Right renal cortex interstitium (tissue), 3 donors: ENCODE measurements at places on chromosomes 13 and 19.

GRCh38 chr13:77190349-77190958 is 136.4 kb downstream of the MYCBP2 start:
- DNase-seq: no peak

DNA sequence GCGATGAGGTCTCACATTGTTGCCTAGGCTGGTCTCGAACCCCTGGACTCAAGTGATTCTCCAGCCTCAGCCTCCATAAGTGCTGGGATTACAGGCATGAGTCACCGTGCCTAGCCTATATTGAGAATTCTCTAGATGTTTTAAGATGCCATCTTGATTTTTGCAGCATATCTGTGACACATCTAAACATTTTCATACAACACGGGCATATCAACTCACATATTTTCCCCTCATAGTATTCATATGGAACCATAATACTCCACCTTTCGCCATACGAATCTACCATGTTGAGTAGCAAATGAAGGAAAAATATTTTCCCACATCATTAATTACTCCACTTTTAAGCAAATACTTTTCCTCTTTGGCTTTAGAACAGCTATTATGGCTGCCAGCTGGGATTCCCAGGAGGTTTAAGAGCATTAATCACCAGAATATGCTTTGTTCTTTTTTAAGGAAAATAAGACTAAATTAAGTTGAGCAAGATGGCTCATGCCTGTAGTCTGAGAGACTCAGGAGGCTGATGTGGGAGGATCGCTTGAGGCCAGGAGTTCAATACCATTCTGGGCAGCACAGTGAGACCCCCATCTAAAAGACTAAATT is 56.9 kb upstream of the GTF2F2 start:
- DNase-seq: no peak

DNA sequence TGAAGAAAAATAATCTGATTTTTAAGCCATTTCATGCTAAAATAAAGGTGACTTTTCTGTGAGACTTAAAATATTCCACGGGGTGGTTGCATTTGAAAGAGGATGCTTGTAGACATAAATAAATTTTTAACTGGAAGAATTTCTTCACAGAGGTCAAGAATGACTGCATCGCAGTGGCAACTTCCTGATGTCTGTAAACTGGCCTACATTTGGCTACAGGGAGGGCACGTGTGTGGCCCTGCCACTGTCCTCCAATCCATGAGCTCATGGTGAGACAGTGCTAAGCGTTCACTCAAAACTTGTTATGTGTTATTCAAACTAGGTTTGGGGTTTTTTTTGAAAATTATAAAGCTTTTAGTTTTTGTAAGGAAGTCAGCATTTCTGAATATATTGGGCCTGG is 1089.3 kb downstream of the EFNB2 start:
- DNase-seq: no peak

DNA sequence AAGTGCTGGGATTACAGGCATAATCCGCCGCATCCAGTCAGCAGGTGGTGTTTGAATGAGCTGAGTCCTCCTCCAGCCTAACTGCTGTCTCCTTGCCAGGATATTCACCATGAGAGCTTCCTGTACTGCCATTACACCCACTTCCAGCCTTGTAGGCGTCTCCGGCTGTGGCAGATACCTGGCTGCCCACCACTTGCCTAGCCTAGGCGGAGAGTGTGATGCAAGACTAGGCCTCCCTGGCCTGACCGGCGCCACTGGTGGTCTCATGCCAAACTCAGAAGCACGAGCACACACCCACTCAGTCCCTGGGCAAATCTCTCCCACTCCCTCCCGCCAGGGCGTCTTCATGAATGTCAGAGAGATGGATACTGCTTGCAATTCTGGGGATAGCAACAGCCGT is 16.6 kb downstream of the IL12RB1 start:
- no peak for DNase-seq

GRCh38 chr13:84951128-84951527 is 848.1 kb downstream of the SLITRK6 start:
- no peak for DNase-seq

GRCh38 chr19:46376241-46377153 is 29.6 kb downstream of the PPP5C start:
- DNase-seq: no peak

GRCh38 chr19:58581227-58582141 is 8.3 kb upstream of the MZF1 start:
- no peak for DNase-seq

- no peak for DNase-seq
Observed at GRCh38 chr13:48728876-48729275, 75.1 kb downstream of the CYSLTR2 start.

DNA sequence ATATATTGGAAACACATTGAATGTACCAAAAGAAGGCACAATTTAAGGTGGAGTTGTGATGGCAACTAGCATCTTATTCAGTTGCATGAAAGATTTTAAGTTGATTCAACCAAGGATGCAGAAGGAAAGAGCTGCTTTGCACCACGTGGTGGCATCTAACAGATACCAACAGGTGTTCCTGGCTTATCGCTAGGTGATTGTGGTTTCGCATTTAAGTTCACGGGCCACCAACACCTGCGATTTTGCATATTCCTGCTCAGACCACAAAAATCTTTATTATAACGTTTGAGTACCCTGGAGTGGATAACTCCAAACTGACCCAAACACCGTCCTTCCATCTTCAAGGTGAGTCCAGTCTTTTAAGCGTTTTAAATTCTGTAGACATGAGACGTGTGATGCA is 45.3 kb downstream of the RGCC start:
- DNase-seq: no peak

GRCh38 chr13:102466610-102467190 is 64.9 kb upstream of the FGF14 start:
- no peak for DNase-seq

- DNase-seq: no peak
Observed at GRCh38 chr19:47186446-47187334, 44.3 kb downstream of the BBC3 start.

- DNase-seq: no peak
Observed at GRCh38 chr13:112639521-112639920, 50.3 kb upstream of the ATP11A start.

GRCh38 chr13:27403203-27403678 is 21.2 kb upstream of the GTF3A start:
- no peak for DNase-seq

DNA sequence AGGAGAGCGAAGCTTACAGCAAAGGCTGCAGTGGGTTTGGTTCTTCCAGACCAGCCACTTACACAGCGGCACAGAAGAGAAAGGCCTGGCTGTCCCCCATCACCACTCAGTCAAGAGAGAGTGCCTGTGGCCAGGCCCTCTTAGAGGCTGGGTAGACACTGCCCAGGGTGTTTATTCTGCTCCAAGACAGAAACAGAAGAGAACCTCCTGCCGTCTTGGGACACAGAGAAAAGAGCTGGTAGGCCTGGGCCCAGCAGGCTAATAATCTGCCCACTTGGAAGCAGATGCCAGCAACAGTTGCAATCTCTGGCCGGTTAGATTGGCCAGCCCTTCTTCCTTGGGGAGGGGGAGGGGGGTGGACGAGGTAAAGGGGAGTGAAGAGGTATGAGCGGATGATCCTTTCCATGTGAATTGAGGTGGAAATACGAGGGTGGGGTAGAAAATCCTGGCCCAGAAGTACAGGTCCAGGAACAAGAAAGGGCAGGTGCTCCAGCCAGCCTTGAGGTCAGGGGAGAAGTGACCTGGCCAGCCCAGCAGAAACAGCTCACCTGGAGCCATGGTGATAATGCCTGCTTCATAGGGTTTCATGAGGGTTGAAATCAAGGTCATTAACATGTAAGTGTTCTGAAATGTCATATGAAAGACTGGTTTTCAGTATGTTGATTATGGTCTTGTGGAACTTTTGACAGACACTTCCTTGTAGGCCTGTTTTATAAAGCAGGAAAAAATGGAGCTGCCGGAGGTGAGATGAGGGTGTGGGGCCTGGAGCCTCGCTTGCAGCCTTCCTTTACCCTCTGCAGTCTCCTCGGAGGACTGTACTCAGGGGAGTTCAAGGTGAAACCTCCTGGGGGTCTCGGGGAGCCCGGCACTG is 116.9 kb downstream of the SIPA1L3 start:
- no peak for DNase-seq

GRCh38 chr13:100128373-100128772 is 39.5 kb downstream of the PCCA start:
- DNase-seq: no peak

DNA sequence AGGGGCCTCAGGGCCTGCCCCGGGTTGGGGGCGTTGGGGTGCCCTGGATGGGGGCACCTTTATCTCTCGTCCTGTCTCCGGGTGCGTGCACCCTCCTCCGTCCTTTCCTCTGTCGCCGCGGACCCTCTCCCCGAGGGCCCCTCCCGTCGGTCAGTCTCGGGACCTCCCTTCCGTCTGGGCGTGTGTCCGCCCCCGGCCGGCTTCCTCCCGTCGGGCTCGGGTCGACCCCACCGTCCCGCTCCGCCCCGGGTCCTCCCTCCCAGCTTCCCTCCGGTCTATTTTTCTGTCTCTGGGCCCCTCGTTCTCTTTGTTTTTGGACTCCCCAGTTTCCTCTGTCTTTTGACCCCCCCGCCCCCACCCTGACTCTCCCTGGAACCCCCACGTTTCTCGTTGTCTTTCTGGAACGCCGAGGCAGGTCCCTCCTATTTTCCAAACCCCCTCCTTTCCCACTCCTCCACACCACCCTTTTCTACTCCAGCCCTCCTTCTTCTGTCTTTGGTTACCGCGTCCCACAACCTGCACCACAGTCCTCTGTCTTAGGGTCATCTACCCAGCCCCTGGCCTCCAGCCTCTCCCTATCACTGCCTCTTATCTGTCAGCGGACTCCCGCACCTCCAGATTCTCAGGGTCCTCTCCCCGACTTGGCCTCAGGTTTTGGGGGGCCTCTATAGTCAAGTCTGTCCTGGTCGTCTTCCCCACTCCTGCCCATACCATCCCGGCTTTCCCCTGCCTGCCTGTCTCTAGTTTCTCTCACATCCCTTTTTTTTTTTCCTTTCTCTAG is 757 bp downstream of the EGLN2 start:
- no peak for DNase-seq

GRCh38 chr19:38355728-38356725 is 18.3 kb upstream of the PSMD8 start:
- DNase-seq: no peak

DNA sequence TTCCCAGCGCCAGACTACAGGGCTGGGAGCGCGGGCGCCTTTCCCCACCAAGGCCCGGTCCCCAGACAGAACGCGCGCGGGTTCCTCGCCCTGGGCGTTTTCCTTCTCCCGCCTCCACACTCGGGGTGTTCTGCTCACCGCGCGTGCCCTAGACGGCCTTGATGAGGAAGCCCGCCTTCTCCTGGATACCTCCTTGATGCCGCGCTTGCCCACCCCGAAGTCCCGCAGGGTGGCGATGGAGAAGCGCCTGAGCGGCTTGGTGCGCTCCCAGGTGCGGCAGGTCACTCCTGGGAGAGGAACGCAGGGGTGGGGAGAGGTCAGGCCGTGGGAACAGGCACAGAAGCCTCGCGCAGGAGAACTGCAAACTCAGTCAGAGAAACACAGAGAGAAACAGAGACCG is 34.8 kb downstream of the CYP2B6 start:
- DNase-seq: no peak

- DNase-seq: no peak
Observed at GRCh38 chr13:79722885-79723445, 242.0 kb downstream of the NDFIP2 start.

DNA sequence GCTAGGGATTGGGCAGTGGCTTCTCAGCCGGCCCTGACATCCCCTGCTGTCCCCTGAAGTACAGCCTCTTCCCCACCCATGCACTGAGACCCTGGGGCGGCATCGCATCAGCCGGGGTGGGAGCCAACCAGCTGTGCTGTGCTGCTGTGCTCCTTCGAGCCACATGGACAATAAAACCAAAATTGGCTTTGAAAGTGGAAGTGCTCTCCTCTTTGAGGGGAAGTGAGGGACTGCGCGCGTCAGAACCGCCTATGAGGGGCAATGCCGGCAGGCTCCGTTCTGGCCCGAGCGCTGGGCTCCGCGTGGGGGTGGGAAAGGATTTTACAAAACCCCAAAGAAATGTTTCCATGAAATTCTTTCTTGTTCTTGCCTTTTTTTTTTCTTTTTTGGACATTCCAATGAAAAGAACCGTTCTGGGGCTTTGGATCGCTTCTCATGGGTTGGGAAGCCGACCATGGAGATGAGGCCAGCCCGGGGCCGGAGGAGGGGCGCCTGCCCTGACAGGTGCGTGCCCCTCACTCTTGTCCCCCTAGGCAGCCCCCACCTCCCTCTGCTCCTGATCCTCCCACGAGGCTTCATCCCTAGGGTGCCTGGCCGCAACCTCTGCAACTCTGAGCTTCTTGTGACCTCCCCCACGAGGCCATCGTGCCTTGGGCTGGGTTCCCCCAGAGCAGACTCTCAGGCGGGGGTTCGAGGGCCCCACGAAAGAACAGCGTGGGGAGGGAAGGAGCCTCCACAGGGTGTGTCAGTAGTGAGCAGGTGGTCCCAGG is 22.6 kb downstream of the KLHL26 start:
- no peak for DNase-seq

- DNase-seq: no peak
Observed at GRCh38 chr13:50162001-50162400, 146.8 kb downstream of the KCNRG start.

DNA sequence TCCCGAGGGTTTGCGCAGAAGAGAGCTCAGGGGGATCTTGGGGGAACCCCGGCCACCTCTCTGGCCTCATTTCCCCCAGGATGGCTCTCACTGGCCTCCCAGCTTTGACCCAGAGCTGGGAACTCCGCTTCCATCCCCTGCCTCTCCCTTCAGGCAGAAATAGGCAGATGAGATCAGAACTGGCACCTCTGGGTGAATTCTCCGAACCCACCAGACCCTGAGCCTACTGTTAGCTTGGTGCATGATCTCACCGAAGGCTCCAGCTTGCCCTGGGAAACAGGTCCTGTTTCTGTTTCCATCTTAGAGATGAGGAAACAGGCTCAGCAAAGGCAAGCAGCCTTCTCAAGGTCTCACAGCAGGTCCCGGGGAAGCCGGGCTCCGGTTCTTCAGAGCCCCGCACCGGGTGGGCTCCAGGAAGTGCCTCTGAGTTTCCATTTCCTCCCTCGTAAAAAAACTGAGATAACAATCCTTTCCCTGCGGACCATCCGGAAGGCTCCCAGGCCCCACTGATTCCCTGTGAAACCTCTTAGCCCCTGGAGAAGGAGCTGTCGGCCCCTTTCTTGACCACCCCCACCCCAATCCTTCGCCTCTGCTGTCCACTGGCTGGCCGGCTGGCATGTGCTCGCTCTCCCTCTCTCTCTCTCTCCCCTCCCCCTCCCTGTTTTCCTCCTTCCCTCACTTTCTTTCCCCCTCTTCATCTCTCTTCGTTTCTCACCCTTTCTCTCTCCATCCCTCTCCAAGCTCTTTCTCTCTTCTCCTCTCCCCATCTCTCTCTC is 2.1 kb downstream of the NECTIN2 start:
- DNase-seq: no peak
